ENCODE measurements at places on chromosomes 12 and 14.

GRCh38 chr12:28767836-28768348 lies 381.2 kb upstream of the FAR2 start:
- no peak for DNase-seq

DNA sequence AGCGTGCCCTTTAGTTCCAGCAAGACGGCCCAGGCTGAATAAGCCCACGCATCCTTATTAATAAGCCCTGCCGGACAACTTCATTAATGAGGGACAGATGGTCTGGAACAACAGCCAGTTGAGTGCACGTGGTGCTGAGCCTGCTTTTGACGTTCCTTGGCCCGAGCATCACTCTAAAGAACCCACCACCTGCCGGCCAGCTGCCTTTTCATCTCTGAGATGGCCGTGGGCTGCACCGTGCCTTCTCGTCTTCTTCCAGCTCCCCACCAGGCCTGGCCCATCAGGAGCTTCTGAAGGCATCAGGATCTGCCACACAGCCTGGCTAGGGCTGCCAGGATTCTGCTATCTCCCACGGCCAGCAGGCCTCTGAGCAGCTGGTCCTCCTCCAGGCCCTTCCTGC lies 80.0 kb downstream of the AACS start:
- DNase-seq = no peak

- DNase-seq = no peak
Measured at GRCh38 chr14:70803321-70804310, 5.7 kb downstream of the MAP3K9 start.

DNA sequence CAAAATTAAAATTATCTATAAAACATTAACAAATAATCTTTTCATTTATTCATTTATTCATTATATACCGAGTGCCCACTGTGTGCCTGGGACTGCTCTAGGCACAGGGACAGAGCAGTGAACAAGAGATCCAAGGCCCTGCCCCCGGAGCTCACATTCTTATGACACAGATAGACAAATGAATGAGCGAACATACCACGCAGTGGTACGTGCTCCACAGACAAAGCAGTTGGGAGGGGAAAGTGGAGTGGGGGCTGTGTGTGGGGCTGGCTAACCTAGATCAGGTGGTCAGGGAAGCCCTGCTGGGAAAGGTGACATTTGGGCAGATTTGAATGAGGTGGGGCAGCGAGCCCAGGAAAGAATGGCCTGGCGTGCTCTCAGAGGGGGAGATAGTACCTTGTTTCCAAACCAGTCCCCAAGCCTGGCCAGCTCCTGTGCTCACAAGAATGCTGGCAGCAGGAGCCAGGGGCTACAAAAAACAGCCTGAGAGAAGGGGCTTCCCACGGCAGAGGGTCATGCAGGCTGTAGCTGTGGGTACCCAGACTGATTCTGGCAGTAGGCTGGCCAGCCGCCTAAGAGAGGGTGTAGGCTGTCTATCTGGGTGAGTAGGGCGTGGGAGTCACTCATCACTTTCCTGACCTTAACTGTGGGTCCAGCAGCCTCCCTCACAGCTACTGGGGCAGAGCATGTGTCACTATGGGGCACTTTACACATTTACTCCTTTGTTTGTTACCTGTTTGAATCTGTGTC lies 57.8 kb upstream of the ACTN1 start:
- no peak for DNase-seq

DNA sequence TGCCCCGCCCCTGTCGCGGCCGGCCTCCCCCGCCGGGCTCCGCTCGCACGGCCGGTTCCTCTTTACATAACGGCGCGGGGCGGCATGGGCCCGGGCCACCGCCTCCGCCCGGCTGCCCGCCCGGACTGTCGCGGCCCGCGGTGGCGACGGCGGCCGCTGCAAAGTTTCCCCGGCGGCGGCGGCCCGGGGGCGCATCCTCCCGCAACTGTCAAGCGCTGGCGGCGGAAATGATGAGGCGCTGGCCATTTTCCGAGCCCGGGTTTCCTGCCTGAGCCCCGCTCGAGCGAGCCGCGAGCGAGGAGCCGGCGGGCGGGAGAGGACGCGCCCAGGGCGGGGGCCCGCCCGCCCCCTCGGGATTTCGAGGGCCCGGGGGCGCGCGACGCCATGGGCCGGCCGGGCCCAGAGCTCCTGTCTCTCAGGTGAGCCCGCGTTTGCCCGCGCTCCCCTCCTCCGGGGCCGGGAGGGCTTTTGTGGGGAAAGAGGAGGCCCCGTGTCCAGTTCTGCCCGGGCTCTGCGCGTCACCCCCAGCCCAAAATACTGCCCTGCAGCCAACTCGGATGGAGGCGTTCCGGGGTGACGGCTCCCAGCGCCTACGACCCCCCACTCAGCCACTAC lies at the start of gene SH2B3:
Gene SH2B3 (plus strand): TSS at position 65 of the 615 bp plus-strand sequence. CDS start 12,223 bp downstream, outside the sequence.
- peak; percentile 89 for DNase-seq

Data from activated CD4-positive, alpha-beta T cell treated with anti-CD3 and anti-CD28 coated beads for 36 hours (primary cell).